COLO829 (cell line): ENCODE measurements at places on chromosomes 2 and 18.

- DNase-seq, result no peak
These were observed 43.6 kb upstream of the OTOS start for GRCh38 chr2:240183875-240184590.

- DNase-seq, result no peak
These were observed 214.6 kb downstream of the NCK2 start for GRCh38 chr2:105959357-105959756.

DNA sequence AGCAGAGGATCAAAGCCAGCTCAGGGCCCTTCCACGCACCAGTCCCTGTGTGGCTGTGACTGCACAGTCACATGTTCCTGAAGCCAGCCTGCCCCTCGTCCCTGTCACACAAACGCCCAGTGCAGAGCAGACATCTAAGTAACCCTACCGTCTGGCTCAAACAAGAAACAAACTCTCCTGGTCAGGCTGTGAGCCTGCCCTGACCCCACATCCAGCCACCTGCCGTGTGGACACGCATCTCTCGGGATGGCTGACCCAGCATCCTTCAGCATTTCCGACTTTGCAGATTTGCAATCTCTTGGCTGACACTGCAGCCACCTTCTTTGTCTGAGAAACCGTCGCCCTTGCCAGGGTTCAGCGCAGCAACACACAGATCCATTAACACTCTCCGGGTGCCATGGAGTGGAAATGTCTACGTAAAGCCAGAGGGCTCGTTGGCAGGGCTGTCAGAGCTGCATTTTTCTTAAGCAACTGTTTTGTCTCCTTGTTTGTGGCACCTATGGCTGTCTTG is 82.3 kb upstream of the ASAP2 start:
- DNase-seq, result no peak

DNA sequence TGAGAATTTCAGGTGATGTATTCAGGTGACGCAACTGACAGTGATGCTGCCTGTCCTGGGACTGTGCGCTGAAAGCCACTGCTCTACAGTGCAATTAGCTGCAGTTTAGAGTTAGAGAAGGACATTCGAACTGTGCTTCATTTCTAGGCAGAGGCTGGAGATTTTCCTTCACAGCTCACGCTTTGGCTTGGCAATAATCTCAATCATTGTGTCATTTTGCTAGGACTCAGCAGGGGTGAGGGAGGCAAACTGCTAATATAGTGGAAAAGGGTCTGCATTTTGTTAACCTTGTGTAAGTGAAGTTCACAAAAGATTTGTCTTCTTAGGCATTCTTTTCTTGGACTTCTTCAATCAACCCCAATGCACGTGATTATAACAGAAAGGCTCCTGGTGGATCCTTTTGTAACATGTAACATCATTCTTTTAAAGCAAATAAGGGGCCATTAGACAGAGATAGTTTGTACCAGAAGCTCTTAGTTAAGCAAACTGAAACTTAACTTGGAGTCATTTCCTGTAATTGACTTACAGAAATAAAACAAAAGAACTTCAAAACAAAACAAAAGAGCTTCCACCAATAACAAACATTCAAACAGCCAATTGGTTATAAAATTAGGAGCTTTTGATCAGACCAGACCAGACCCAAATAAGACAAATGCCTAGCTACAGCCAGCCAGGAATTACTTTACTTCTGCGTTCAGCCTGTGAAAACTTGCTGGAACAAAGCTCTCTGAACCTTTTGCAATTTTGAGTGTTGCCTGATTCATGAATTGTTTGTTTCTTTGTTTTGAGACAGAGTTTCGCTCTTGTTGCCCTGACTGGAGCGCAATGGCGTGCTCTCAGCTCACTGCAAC is 1376.3 kb upstream of the CELF4 start:
- DNase-seq, result no peak

- DNase-seq, result no peak
These were observed at the start of gene TUBB6 for GRCh38 chr18:12307701-12308385. Gene TUBB6 (plus strand): TSS chr18:12308241. CDS start chr18:12308293, 52 bp downstream.

GRCh38 chr18:49431165-49431962 is 29.1 kb downstream of the DYM start:
- DNase-seq, result no peak

GRCh38 chr18:54129448-54130067 is 94.9 kb downstream of the MBD2 start:
- no peak for DNase-seq

GRCh38 chr18:76764291-76764901 is 58.0 kb upstream of the ZNF236 start:
- no peak for DNase-seq

GRCh38 chr18:24683925-24684324 is 223.5 kb downstream of the HRH4 start:
- no peak for DNase-seq

DNA sequence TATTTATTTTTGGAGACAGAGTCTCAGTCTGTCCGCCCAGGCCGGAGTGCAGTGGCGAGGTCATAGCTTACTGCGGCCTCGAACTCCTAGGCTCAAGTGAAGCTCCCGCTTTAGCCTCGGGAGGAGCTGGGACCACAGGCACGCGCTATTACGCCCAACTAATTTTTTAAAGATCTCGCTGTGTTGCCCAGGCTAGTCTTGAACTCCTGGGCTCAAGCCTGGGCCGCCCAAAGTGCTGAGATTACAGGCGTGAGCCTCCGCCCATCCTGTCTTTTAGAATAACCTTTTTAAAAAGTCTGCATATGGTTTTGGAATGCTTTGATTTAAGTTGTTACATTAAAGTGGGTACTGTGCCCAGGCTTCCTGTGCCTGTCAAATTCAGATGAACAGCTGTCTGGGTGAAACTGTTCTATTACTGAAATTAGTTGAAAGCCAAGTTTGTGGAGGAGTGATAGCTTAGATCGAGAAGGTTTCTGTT is 944 bp downstream of the RAB3GAP1 start:
- DNase-seq, result no peak

DNA sequence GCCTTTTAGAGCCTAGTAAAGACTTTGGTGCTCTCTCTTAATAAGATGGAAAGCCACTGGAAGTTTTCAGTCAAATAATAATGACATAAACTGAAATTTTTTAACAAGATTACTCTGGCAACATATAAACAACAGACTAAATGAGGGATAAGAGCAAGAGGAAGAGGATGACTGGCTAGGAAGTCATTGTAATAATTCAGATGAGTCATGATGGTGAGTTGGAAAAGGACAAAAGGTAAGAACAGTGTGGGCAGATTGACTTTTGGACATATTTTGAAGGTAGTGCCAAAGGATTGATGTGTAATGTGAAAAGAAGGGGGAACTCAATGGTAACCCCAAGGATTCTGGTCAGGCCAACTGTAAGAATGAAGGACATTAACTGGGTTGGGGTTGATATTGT is 310.3 kb downstream of the NOL4 start:
- no peak for DNase-seq

- no peak for DNase-seq
These were observed 818.9 kb upstream of the ACVR2A start for GRCh38 chr2:147025646-147026585.

DNA sequence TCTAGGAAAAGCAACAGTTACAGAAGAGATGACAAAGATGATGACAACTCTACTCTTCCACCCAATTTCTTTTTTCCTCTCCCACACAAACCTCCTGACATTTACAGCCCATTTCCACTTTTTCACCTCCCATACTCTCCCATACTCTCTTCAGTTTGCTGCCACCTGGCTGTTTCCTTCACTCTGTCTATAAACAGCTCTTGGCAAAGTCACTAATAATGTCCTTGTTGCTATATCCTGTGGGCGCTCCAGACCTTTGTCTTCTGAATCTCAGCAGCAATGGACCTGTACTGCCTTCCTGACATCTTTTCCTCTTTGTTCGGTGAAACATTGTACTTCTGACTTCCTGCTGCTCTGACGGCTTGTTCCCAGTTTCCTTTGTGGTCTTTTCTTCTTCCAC is 60.7 kb upstream of the CAVIN2 start:
- no peak for DNase-seq

DNA sequence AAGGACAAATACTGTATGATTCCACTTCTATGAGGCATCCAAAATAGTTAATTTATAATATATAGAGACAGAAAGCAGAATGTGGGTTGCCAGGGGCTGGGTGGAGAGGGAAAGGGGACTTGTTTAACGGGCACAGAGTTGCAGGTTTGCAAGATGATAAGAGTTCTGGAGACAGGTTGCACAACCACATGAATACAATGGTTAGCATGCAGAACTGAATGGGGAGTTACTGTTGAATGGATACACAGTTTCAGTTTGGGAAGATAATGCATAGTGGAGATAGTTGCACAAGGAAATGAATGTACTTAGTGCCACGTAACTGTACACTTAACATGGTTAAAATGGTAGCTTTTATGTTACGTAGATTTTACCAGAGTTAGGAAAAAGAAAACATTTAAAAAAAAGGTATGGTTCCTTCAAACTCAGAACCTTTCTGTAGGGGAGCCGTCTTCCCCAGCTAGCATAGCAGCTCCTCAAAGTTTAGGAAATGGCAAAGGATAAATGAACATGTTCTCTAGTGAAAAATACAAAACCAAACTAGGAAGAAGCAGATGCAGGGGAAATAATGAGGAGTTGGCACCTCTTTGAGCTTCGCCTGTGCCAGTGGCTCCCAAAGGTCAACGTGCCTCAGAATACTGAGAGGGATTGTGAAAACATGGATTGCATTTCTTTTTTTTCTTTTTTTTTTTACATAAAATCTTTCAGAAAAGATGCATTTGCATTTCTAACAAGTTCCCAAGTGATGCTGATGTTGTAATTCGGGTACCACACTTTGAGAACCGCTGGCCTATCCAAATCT is 95.2 kb downstream of the ZCCHC2 start:
- no peak for DNase-seq

DNA sequence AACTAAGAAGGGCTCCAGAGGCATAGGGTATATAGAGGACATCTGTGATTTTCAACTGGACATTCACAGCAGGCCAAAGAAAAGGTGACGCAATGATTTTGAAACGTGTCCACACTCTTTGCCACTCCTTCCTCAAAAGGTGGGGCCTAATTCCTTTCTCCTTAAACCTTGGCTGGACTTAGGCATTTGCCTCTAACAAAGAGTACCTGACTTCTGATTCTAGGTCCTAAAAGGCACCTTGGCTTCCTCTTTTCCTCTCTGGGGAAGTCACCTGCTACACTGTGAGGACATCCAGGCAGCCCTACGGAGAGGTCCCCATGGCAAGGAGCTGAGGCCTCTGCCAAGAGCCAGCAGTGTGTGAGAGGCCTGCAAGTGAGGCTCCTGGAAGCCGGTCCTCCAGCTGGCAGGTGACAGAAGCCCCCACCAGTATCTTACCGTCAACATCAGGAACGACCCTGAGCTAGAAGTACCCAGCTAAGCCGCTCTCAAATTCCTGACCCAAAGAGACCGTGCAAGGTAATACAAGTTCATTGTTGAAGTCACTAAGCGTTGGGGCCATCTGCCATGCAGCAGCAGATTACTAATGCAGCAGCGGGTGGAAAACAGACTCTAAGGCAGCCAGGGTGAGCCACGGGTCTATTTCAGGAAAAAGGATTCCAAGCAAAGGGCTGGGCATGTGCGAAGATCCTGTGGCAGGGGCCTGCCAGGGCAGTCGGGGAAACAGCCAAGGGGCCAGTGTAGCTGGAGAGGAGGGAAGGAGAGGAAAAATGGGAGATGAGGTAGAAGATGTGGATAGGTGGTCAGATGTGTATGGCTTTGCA is 7.4 kb upstream of the HES6 start:
- DNase-seq, result no peak

GRCh38 chr18:32438173-32438572 is 32.5 kb downstream of the GAREM1 start:
- no peak for DNase-seq

DNA sequence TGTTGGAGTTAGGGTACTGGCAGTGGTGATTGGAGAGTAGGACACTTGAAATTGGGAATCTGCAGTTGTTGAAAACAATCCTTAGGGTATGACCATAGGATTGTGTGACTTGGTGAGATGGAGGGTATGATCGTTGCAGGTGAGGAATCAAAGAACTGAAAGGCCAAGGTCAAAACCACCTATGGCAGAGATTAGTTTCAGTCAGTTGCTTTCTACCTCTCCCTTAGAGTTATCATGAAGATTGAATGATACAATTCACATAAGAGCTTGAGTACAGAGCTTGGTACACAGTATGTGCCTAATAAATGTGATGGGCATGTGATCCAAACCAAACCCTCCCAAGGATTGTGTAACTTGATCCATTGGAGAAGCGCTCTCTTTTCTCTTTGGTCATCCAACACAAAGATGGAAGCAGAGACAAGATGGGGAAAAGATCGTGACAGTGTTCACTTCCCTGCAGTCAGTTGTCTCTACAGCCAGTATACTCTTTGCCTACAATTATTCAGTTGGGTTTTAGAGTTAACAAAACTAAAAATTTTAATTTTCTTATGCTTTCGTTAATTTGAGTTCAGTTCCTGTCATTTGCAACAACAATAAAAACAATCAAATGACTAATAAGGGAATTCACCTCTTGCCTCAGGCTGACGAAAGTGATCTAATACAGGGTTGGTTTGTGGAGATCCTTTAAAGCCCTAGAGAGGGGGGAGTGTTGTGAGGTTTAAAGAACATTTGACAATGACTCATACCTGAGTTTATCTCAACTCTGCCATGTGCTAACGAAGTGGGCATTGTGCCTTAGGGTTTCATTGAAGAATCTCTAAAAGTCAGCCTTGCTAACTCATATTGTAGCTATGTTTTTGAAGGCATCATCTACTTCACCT is 14.8 kb upstream of the SMAD2 start:
- DNase-seq, result peak; percentile 83

GRCh38 chr2:237026981-237027711 is 58.5 kb upstream of the COPS8 start:
- DNase-seq, result peak; percentile 16

DNA sequence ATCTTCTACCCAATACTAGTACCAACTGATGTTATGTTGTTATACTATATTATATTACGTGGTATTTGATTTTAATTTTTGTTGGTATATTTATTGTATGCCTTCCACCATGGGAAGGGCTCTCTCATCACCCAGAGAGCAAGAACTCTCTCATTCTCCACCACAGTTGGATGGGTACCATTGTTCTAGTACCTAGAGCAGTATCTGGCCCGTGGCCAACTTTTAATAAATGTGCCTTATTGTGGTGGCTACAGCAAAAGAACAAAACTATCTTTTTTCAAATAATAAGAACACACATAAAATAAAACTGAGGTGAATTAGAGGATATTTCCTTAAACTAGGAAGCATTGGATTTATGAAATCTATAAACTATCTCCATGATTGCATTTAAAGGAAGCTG is 71.8 kb downstream of the PID1 start:
- no peak for DNase-seq

DNA sequence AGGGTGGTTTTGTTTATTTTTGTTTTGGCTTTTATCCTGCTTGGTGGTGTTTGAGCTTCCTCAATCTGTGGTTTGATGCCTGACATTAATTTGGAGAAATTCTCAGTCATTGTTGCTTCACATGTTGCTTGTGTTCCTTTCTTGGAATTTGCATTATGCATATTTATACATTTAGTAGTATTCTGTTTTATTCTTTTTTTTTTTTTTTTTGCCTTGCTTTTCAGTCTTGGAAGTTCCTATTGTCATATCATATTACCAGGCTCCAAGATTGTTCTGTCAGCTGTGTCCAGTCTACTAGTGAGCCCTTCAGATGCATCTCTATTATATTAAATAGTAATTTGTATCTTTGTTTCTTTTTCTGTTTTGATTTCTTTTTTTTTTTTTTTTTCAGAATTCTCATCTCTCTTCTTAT is 77.0 kb downstream of the EPC2 start:
- no peak for DNase-seq

GRCh38 chr2:233650981-233651380 is 14.7 kb downstream of the UGT1A10 start:
- no peak for DNase-seq

- no peak for DNase-seq
These were observed 38.7 kb downstream of the INPP4A start for GRCh38 chr2:98483257-98483861.

- peak; percentile 69 for DNase-seq
These were observed 32.9 kb downstream of the EPAS1 start for GRCh38 chr2:46329803-46330775.

- DNase-seq, result no peak
These were observed 338.3 kb downstream of the NBAS start for GRCh38 chr2:15222856-15223255.
